Activated naive CD8-positive, alpha-beta T cell treated with anti-CD3 and anti-CD28 coated beads, Interleukin-2, amount 10 ng/mL, durations not matched to agents 7 days and 5 days (primary cell): ENCODE measurements at places on chromosomes 13 and 19.

GRCh38 chr19:40217934-40218890 lies at the start of gene TTC9B:
Gene TTC9B (minus strand): TSS chr19:40218384. CDS start chr19:40218381, 3 bp downstream.
- no peak within 1 kb of the TSS for H3K4me3 ChIP-seq
- H3K36me3 ChIP-seq, result no peaks in the 10 kb centered on the region
- H3K27me3 ChIP-seq, result peaks cover 43% of the 10 kb centered on the region
- DNase-seq, result peak; percentile 80
- peaks cover 7% of the 10 kb centered on the region for H3K4me1 ChIP-seq

- no peak overlapping the region for H3K27ac ChIP-seq
- no peak overlapping the region for H3K4me3 ChIP-seq
- H3K27me3 ChIP-seq, result no peaks in the 10 kb centered on the region
- peaks cover 22% of the 10 kb centered on the region for H3K36me3 ChIP-seq
Measured at GRCh38 chr19:17772172-17772571, 20.9 kb downstream of the FCHO1 start.

GRCh38 chr13:93767180-93767916 lies 540.7 kb downstream of the GPC6 start:
- no peaks in the 10 kb centered on the region for H3K36me3 ChIP-seq
- H3K4me3 ChIP-seq, result no peak overlapping the region
- no peaks in the 10 kb centered on the region for H3K4me1 ChIP-seq
- H3K27ac ChIP-seq, result no peak overlapping the region

GRCh38 chr13:35484384-35484783 lies 7.9 kb upstream of the MAB21L1 start:
- H3K36me3 ChIP-seq, result no peaks in the 10 kb centered on the region
- peaks cover 17% of the 10 kb centered on the region for H3K27me3 ChIP-seq
- H3K27ac ChIP-seq, result no peak overlapping the region
- H3K4me3 ChIP-seq, result no peak overlapping the region

- peaks cover 6% of the 10 kb centered on the region for H3K27me3 ChIP-seq
- H3K36me3 ChIP-seq, result no peaks in the 10 kb centered on the region
- no peaks in the 10 kb centered on the region for H3K4me1 ChIP-seq
Measured at GRCh38 chr19:35977446-35978222, 17.4 kb upstream of the SDHAF1 start.

DNA sequence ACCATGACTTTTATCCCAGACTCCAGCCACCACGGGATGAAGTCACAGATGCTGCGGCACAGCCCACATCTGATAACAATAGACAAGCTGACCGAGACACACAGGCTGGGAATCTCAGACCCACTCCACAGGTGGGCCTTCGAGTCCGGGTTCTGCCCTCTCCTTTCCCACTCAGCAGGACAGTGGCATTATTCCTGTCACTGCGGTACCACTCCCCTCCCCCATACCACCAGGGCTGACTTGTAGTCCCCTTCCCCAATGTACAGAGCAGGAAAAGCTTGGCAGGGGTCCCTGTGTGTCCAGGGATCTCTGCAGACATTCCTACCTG lies 179 bp upstream of the AMER2 start:
- H3K4me1 ChIP-seq, result peaks cover 10% of the 10 kb centered on the region
- H3K36me3 ChIP-seq, result no peaks in the 10 kb centered on the region
- H3K27ac ChIP-seq, result no peak overlapping the region
- H3K4me3 ChIP-seq, result no peak overlapping the region
- peaks cover 67% of the 10 kb centered on the region for H3K27me3 ChIP-seq

GRCh38 chr19:7722231-7722651 lies 9.7 kb downstream of the CLEC4G start:
- H3K27ac ChIP-seq, result no peak overlapping the region
- H3K4me1 ChIP-seq, result peaks cover 4% of the 10 kb centered on the region
- DNase-seq, result no peak
- peaks cover 2% of the 10 kb centered on the region for H3K27me3 ChIP-seq
- peaks cover 1% of the 10 kb centered on the region for H3K36me3 ChIP-seq

- H3K27ac ChIP-seq, result no peak overlapping the region
- no peak overlapping the region for H3K4me3 ChIP-seq
- no peaks in the 10 kb centered on the region for H3K4me1 ChIP-seq
- H3K27me3 ChIP-seq, result no peaks in the 10 kb centered on the region
- DNase-seq, result no peak
- no peaks in the 10 kb centered on the region for H3K36me3 ChIP-seq
Measured at GRCh38 chr13:65921933-65922332, 1308.2 kb downstream of the PCDH9 start.

GRCh38 chr19:11203194-11204075 lies 6.1 kb upstream of the KANK2 start:
- H3K36me3 ChIP-seq, result no peaks in the 10 kb centered on the region
- peaks cover 28% of the 10 kb centered on the region for H3K27me3 ChIP-seq
- no peak for DNase-seq
- no peaks in the 10 kb centered on the region for H3K4me1 ChIP-seq
- no peak overlapping the region for H3K27ac ChIP-seq
- no peak overlapping the region for H3K4me3 ChIP-seq

GRCh38 chr19:46499692-46500091 lies 4.0 kb upstream of the PNMA8B start:
- no peaks in the 10 kb centered on the region for H3K36me3 ChIP-seq
- H3K4me3 ChIP-seq, result no peak overlapping the region
- no peak for DNase-seq
- peaks cover 31% of the 10 kb centered on the region for H3K27me3 ChIP-seq

DNA sequence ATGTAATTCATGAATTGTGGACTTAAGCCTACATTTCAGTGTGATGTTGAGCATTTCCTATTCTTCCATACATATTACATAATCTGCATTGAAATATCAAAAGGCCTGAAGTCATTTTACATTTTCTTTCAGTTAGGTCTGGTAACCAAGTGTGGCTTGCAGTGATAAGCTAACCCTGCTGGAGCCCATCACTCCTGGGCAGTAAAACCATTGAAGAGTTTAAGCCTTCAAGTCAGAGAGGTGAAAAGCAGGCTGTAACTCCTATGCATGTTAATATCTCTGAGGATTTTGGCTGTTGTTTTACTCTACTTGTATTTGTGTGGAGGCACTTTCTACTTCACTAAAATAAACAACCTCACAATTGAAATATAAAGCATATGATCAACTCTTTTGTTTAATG lies 248.8 kb downstream of the SLITRK5 start:
- H3K36me3 ChIP-seq, result no peaks in the 10 kb centered on the region
- DNase-seq, result no peak
- H3K4me3 ChIP-seq, result no peak overlapping the region
- no peaks in the 10 kb centered on the region for H3K27me3 ChIP-seq
- H3K4me1 ChIP-seq, result no peaks in the 10 kb centered on the region
